Posterior vena cava (tissue), 2 donors: ENCODE measurements at places on chromosomes 3 and 15.

- peak; percentile 47 for DNase-seq
Measured at GRCh38 chr15:73325191-73325861, 43.4 kb downstream of the HCN4 start.

- no peak for DNase-seq
Measured at GRCh38 chr3:80060664-80061063, 292.9 kb upstream of the ROBO1 start.

GRCh38 chr3:124586126-124587052 lies 143.9 kb upstream of the UMPS start:
- DNase-seq: no peak

- no peak for DNase-seq
Measured at GRCh38 chr3:143276592-143276991, 157.0 kb downstream of the CHST2 start.

GRCh38 chr3:54243056-54243931 lies 120.9 kb downstream of the CACNA2D3 start:
- no peak for DNase-seq

DNA sequence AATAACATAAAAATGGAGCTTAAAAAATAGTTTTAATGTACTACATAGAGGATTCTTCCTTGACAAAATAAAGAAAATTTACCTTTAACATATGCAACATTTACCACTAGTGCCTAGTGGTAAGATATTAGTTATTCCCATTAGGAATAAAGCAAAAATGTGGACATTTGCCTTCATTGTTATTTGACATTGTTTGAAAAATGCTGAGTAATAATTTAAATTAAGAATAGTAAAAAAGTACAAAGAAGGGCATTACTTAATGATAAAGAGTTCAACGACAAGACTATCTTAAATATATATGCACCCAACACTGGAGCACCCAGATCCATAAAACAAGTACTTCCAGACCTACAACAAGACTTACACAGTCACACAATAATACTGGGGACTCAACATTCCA lies 125.7 kb downstream of the POLR2M start:
- no peak for DNase-seq

GRCh38 chr3:144463911-144464310 lies 492.3 kb downstream of the DIPK2A start:
- DNase-seq: no peak

- DNase-seq: no peak
Measured at GRCh38 chr15:44157679-44158078, 37.4 kb downstream of the FRMD5 start.

DNA sequence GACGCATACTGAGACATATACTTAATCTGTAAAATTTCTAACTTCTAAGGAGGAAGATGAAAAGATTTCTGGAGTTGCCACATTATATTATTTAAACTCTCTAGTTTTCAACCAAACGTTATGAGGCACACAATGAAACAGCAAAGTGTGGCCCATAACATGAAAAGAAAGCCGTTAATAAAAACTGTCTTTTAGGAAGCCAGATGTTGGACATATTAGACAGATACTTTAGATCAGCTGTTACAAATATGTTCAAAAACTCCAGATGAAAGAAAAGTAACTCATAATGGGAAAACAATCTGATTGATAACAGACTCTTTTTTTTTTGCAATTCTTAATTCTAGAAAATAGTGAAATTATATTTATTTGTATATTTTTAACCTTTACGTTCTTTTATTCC lies 34.3 kb downstream of the ADAMTSL3 start:
- no peak for DNase-seq

GRCh38 chr3:197417441-197417840 lies 119.0 kb upstream of the DLG1 start:
- peak; percentile 5 for DNase-seq

DNA sequence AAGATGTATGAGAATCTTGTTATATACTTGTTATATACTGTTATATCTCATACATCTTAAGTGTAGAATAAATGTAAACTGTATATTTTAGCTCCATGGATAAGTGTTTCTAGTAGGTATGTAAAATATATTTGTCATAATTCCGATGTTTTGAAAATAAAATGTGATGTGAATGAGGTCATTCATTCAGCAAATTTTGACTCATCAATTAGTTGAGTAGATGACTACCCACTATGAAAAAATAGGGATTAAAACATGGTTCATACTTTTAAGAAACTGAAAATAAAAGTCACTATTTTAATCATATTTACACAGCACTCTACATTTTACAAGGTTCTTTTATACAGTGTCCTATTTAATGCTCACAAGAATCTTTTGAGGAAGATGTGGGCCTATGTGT lies 28.4 kb upstream of the CNTN3 start:
- no peak for DNase-seq

GRCh38 chr3:44886561-44886960 lies 12.2 kb downstream of the TGM4 start:
- DNase-seq: no peak

GRCh38 chr3:76147846-76148245 lies 362.5 kb upstream of the ZNF717 start:
- DNase-seq: no peak

GRCh38 chr3:146138902-146139301 lies 22.1 kb downstream of the PLOD2 start:
- no peak for DNase-seq

DNA sequence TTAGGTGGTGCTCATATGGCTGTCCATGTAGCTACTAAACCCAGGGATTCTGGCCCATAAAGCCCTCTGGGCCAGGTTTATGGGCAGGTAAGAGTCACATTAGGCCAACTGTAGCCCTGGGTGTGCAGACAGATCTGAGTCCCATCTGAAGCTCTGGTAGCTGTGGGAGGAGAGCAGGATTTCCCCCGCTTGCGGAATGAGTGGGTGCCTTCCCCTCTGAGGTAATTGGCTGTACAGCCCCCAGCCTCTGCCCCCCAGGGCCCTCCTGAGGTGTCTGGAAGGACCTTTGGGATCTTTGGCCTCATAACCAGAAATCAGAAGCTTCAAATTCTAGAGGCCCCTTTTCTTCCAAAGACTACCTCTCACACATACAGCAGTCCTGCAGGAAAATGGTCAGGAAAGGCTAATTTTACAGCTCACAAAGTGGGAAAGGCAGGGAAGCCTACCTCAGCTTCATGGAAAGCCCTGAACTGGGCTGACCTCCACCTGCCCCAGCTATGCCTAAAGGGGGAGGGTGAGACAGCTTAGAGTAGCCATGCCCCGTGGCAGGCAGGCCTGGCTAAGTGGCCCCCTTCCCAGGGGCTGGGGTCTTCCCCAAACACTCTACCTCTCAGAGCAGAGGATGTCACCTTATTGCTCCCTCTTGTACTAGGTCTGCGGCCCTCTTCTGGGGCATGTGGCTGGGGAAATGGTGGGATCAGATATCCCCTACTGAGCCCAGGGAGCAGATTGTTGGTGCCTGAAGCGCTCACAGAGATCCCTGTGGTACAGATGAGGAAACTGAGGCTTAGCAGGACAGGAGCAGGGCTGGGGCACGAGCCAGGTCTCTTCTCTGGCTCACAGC lies 16.8 kb downstream of the HEMK1 start:
- DNase-seq: no peak

- DNase-seq: no peak
Measured at GRCh38 chr3:123732447-123732846, 147.6 kb upstream of the HACD2 start.

GRCh38 chr3:50656417-50657195 lies 18.1 kb upstream of the DOCK3 start:
- DNase-seq: peak; percentile 42

- DNase-seq: no peak
Measured at GRCh38 chr3:8233938-8234337, 267.7 kb upstream of the LMCD1 start.

- DNase-seq: no peak
Measured at GRCh38 chr3:57150113-57150581, 15.0 kb downstream of the IL17RD start.

GRCh38 chr3:166367947-166368533 lies 530.8 kb upstream of the BCHE start:
- DNase-seq: no peak

GRCh38 chr3:131899021-131899420 lies 135.8 kb downstream of the CPNE4 start:
- DNase-seq: no peak

- DNase-seq: no peak
Measured at GRCh38 chr3:122745369-122746021, 48.1 kb downstream of the HSPBAP1 start.

DNA sequence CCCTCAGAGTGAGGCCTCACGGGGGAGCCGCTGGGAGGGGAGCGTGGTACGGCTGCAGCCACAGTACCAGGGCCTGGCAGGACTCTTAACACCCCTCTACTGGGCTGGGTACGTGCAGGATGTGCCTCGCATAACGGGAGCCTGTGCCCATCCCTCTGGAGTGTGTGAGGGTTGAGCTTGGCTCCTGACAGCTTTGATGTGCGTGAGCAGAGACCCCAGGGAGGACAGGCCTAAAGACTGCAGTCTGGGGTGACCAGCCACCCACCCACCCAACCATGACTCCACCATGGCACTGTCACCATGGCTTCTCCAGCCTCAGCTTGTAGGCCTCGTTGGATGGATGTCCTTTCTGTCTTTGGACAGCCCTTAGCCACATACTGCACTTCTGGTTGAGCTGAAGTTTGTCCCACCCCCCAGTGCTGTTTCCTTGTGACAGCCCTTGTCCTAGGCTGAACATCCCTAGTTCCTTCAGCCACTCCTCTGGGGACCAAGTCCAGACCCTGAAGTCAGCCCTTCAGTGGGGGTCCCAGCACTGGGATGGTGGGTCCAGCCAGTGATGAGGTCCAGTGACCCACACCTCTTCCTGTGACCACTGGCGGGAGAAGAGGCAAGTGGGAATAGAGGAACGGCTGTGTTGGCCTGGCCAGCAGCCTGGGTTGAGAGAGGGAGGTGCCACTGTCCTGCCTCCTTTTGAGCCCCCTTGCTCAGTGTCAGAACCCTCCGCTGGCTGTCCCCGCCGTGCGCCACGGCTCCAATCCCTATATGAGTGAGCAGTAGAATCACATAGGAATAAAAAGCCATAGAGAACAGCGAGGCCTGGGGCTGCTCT lies 6.1 kb downstream of the GLYCTK start:
- DNase-seq: peak; percentile 64

- no peak for DNase-seq
Measured at GRCh38 chr3:145898487-145898886, 262.5 kb downstream of the PLOD2 start.

- DNase-seq: no peak
Measured at GRCh38 chr3:78645628-78646310, 1122.0 kb downstream of the ROBO1 start.

GRCh38 chr15:74042603-74043424 lies 39.5 kb downstream of the GOLGA6A start:
- no peak for DNase-seq

DNA sequence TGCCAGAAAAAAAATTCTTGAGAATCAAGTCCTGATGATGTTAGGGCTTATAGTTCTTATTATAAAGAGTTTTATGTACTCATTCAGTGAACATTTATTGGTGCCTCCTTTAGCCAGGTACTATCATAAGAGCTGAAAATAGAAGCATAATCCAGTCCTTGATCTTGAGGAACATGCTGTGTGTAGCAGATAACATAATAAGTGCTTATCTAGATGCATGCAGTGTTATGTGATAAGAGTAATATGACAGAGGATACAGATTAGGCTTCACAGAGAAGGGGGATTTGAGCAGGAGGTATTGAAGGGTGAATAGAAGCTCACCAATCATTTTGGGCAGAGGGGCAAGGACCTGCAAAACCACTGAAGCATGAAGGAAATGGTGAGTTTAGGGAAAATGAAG lies 1.1 kb downstream of the CCR2 start:
- DNase-seq: no peak

GRCh38 chr3:177658354-177658753 lies 461.1 kb upstream of the TBL1XR1 start:
- DNase-seq: no peak

- DNase-seq: peak; percentile 92
Measured at GRCh38 chr3:52471371-52472238, 16.2 kb downstream of the NISCH start.

- no peak for DNase-seq
Measured at GRCh38 chr15:58080398-58080797, 14.9 kb upstream of the ALDH1A2 start.

DNA sequence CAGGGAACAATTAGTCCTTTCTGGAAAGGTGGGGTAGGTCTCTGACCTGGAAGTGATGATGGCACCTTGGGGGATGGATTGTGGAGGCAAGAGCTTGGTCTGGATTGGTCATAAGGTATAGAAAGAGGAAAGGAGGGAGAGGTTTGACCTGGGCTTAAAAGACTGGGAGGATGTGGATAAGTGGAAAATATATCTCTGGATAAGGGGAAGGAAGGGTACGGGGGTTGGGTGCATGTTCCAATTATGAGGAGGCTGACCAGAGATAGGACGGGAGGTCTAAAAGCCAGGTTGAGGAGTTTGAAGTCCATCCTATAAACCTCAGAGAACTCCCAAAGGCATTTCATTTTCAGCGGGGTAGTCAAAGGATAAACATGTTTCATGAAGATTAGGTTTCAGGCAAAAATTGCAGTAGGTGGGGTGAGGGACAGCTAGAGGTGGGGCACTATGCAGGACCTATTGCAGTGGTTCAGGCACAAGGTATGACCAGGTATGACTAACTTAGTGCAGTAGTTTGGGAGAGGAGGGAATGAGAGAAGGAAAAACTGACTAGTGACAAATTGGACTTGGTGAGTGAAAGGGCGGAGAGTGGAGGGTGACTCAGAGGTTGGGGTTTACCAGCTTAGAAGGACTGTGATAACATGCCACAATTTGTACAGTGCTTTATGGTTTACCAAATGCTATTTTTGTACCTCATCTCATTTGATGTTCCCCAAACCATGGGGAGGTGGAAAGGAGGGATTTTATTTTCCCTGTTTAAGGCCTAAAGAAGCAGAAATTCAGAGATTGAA lies 10.7 kb downstream of the PDE8A start:
- no peak for DNase-seq

- peak; percentile 97 for DNase-seq
Measured at GRCh38 chr15:68775671-68776476, 44.8 kb downstream of the ANP32A start.
